Fibroblast of skin of left quadriceps (primary cell): ENCODE measurements at places on chromosomes 4 and X.

DNA sequence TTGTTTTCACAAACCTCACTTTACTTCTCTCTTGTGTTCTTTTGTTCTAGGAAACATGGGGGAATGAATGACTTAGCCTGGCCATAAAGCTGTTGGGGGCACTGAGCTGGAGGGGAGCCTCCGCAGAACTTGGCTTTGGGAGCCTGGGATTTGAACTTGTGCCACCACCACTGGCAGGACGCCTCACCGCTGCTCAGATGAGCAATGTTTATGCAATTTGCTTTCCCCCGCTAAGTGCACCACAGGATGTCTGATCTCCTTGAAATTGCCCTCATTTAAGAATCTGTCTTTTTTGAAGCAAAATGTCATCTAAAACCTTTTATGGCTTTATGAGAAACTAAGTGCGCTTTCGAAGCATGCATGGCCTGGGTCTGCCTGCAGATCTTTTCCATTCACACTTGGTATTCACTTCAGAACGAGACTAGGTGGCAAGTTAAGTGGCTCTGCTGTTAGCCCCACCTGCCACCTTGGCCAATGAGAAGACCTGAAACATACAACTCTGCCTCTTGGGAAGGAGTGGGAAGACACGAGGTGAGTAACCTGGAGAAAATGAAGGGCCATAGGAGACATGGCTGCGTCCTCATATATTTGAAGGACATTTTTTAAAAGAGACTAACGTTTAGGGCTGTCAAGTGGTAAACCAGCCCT is 119.3 kb downstream of the LDB2 start:
- no peak for DNase-seq

DNA sequence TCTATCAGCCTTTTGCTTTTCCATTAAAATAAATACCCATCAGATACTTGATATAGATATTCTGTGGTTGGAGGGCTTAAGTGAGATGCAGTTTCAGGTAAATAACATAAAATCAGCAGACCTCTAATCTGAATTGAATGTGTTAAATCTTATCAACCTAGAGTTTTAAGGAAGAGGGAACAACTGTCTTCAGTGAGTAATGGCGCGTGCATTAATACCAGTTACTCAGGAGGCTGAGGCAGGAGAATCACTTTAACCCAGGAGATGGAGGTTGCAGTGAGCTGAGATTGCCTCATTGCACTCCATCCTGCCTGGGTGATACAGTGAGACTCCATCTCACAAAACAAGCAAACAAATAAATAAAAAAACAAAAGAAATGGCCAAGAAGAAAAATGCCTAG is 54.3 kb downstream of the FAT4 start:
- no peak for DNase-seq

GRCh38 chr4:165785337-165785736 is 87.7 kb upstream of the TLL1 start:
- DNase-seq, result no peak

- peak; percentile 29 for DNase-seq
These were observed at the start of gene GDI1 for GRCh38 chrX:154436983-154437752. GDI1 (plus strand) TSS chrX:154437154; CDS start chrX:154437255, 101 bp downstream.

GRCh38 chr4:2768921-2769336 is 12.8 kb upstream of the TNIP2 start:
- no peak for DNase-seq

- peak; percentile 31 for DNase-seq
These were observed 86.8 kb upstream of the FAM241A start for GRCh38 chr4:112058433-112058832.

- no peak for DNase-seq
These were observed 83.4 kb downstream of the TNIP2 start for GRCh38 chr4:2672700-2673099.

GRCh38 chr4:7206911-7207567 is 14.7 kb downstream of the SORCS2 start:
- peak; percentile 70 for DNase-seq

DNA sequence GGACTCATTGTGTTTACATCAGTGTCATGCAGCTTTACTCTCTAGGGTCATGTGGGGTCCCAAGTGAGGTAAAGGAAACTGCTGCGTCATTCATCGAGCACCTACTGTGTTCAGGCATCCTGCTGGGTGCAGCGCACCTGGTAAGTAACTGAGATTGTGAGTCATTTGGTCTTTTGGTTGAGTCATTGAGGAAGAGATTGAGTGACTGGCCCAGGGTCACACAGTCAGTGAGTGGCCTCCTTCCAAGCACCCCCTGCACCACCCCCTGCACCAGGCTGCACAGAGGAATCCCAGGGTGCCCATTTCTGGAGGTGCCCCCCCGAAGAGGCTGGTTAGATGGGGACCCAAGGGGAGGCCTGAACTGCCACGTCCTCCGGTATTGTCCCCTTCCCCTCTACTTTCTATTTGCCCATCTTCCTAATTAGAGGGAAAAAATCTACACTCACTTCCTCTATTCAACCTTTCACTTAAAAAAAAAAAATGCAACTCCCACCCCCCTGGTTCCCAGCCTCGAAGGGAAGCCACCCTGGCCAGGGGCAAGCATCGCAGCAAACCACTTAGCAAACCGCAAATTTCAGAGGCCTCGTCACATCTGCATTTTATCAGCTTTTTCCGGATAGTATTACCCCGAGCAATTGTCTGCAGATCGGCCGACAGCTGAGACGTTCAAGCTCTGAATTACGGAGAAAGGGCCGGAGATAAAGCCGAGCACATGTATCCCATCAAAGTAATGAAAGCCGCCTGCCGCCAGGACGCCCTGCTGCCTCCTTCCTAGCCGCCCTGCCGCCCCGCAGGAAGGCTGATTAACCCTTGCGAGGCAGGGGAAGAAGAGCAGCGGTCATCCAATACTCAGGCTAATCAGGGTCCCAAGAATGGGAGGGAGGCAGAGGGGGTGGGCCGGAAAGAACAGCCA is 96.3 kb upstream of the MSX1 start:
- DNase-seq, result peak; percentile 87

DNA sequence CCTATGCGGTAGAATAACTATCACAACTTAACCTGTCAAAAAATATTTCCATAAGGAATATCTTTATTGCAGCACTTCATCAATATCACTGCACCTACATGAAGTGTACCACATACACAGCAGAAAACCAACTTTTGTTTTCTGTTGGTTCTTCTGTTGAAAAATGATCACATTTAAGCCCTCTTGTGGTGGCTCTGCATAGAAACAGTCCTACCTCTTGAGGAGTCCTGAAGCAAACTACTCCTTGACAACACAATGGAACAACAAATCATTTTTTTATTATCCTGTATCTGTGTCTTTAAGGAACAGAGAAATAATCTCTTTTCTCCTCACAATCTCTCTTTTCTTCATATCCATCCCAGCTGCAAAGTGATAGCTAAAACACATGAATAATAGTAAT is 39.8 kb upstream of the ATOH1 start:
- no peak for DNase-seq

- no peak for DNase-seq
These were observed 356.4 kb upstream of the NOCT start for GRCh38 chr4:138659037-138659811.

DNA sequence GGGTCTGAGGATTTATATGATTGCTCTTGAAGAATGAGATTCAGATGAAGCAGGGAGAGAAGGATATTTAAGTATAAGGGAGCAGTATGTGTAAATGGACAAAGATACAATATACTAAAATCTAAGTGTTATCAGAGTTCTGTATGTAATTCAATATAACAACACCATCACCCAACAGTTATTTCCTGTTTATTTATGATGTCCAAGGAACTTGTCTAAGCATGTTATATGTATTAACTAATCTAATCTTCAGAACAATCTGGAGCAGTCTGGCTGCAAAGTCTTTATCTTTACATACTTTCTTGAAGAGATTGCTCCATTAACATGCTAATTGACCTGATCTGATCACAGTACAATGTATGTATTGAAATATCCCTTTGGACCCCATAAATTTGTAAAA is 203.8 kb upstream of the WDFY3 start:
- no peak for DNase-seq

- no peak for DNase-seq
These were observed 1664.8 kb downstream of the RPA4 start for GRCh38 chrX:98548519-98548918.

DNA sequence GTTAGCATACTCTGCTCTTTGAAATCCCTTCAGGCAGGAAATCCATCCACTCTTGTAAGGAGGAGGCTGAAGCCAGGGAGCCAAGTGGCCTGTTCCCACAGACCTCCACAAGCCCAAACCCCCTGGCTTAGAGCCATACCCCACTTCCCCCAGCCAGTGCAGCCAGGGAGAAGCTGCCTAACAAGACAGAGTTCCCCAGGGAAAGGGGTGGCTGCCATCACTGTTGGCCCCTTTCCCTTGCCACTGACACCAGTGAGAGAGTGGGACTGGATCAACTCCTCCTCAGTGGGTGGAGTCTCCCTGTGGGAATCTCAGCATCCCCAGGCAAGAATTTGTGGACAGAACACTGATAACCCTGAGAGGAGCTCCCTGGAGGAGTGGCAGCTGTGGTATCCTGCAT is 389.4 kb downstream of the PABPC4L start:
- no peak for DNase-seq
